ENCODE measurements at places on chromosomes 6 and 20.
A peak's percentile ranks its signal among the peaks of the same experiment; 100 is the strongest.

DNA sequence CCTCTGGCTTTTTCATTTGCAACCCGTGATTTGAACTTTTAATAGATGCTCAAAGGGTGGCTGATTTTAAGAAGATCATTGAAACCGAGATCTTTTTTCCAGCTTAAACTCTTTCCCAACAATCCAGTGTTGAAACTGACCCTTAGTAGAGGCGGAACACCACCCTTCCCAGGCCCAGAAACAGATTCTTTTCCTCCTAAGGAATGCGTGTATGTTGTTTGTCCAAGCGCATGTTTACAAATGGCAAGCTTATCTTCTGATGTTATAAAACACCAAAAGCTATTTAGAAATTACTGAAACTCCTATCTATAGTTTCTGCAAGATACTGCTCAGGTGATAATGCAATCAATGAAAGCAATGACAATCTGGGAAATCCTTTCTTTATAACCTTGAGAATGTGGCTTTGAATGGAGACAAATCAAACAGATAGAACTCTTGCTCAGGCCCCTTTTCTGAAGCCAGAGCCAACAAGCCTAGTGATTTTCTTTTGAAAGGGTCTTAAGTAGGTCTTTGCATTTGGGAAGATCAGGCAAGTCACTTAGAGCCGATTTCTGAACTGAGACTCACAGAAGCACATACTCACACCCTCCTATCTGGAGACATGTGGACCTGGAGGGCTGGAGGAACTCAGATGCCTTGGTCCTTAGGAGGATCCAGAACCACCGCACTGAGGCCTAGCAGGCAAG lies 9.1 kb downstream of the BANF2 start:
- no peak for DNase-seq

- DNase-seq: no peak
Measured at GRCh38 chr6:119310486-119311036, 39.0 kb downstream of the MAN1A1 start.

- no peak for DNase-seq
Measured at GRCh38 chr6:80535914-80536565, 429.6 kb downstream of the BCKDHB start.

GRCh38 chr6:84086545-84087429 lies 53.2 kb downstream of the MRAP2 start:
- DNase-seq: no peak

- DNase-seq: no peak
Measured at GRCh38 chr20:49009899-49010631, 36.0 kb upstream of the CSE1L start.

DNA sequence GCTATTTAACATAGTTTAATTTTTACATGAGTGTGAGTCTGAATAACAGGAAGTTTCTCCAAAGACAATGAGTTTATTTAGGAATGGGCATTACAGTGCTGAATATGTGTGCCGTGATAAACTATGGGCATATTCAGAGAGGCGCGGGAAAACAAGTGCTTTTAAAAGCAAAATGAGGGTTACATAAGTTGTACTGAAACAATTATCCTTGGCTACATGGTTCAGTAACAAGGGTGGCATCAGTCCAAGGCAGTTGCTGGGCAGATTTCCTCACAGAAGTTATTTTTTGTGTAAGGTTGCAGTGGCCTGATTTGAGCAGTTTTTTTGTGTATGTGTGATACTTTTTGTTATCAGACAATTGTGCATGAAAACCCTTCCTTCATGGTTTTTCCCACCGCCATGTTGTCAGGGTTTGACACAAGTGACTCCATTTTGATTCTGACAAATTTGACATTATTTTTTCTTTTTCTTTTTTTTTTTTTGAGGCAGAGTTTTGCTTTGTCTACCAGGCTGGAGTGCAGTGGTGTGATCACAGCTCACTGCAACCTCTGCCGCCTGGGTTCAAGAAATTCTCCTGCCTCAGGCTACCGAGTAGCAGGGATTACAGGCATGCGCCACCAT lies 22.3 kb upstream of the PXDC1 start:
- DNase-seq: no peak

DNA sequence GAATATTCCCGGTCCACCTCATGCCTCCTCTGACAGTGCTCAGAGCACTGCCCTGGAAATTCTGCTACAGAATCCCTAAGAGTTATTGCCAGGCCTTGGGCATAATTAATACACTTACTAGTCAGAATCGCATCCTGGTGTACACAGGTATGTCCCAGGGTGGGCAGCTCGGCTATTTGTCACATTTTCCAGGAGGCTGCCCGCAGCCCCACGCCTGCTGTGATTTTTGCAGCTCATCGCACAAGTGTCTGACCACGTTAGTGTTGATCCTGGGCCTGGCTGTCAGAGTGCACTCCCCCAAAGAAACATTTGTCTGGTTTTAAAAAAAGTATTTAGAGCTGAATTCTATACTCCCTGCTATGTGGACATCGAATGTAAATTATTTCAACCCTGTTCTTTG lies 105.4 kb downstream of the CD83 start:
- DNase-seq: no peak

- no peak for DNase-seq
Measured at GRCh38 chr6:39433630-39434029, 111.1 kb upstream of the KCNK16 start.

GRCh38 chr6:137233911-137234863 lies 15.0 kb upstream of the IFNGR1 start:
- no peak for DNase-seq

GRCh38 chr6:155158030-155158843 lies 105.6 kb upstream of the CLDN20 start:
- no peak for DNase-seq

DNA sequence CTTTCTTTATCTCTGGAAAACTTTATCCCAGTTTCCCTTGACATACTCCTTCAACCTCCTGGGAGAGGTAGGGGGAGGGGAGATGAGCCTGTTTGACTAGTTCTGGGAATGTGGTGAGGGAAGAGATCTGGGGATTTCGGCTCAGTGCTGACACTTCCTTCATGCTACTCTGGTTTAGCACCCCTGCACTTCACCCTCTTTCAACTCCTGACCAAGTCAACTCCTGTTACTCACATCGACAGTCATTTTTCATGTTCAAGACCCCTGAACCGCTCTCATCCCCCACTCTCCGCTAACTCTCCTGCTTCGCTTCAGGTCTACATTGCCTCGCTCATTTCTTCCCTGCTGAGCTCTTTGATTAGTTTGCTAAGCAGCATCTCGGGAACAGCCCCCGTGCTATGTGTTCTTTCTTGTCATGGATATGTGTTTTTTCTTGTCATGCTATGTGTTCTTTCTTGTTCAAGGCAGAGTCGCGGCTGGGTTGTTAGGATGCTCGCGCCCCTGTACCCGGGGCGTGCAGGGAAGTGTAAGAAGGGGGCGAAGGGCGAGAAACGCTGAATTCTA lies 16.6 kb upstream of the TRIM27 start:
- DNase-seq: no peak

DNA sequence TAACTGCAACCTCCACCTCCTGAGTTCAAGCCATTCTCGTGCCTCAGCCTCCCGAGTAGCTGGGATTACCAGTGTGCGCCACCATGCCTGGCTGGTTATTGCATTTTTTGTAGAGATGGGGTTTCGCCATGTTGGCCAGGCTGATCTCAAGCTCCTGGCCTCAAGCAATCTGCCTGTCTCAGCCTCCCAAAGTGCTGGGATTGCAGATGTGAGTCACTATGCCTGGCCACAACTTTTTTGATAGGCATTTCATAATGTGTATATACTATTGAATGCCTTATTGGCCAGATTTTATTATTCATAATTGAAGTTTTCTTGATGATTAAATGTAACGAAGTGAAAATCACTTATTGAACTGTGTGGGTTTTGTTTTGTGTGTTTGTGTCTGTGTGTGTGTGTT lies 27.9 kb downstream of the FIG4 start:
- no peak for DNase-seq

DNA sequence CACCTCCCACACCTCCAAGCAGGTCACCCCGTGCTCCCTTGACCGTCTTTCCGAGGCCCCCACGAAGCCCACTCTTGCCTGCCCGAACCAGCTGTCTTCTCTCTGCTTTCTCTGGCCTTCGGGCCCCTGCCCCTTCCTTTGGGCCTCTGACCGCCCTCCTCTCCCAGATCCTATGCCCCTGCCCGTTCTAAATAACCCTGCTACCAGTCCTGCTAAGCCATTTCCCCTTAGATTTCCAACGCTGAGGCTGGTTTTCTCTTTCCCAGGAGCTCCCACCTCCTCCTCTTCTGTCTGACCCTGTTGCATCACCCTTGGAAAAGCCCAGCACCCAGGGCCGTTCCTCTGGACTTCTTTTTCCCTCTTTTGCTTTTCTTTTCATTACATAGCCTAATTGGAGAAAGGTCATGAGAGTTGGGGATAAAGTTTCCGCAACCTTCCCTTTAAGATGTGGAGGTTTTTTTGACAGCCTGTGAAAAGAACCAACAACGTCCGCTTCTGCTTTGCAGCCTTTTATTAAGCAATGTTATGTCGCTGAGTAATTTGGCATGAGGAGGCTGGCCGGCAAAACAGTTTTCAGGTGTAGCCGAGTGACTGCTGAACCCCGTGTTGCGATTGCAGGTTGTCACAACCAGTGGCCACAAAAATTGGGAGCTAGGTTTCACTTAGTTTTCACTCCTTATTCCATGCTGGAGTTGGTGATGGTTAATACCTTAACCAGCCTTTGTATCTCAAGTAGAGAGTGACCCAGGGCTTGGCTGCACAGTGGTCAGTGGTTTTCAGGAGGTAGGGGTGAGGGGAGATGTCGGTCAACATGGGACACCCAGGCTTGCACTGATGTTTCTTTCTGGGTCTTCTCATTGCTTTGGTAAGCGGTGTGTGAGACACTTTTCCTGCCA lies 970 bp downstream of the BLTP3A start:
- peak; percentile 52 for DNase-seq

- no peak for DNase-seq
Measured at GRCh38 chr6:91167846-91168245, 581.0 kb upstream of the MAP3K7 start.

- peak; percentile 41 for DNase-seq
Measured at GRCh38 chr6:130872250-130873095, 45.3 kb downstream of the SMLR1 start.

DNA sequence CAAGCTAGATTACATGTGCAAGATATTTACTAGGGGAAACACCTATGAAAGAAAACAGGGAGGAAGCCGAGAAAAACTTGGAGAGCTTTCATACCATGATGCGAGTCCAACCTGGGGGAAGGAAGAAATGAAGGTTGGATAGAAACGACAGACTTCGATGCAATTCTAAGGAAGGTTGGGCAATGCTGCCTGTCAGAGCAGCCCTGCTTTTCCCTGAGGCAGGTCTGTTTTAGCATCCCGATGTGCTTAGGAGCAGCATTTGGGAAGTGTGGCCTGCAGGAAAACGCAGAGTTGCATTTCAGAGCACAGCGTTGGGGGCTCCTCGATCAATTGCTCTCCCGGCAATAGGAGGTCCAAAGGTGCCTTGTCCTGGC lies 91.9 kb upstream of the DTNBP1 start:
- no peak for DNase-seq

DNA sequence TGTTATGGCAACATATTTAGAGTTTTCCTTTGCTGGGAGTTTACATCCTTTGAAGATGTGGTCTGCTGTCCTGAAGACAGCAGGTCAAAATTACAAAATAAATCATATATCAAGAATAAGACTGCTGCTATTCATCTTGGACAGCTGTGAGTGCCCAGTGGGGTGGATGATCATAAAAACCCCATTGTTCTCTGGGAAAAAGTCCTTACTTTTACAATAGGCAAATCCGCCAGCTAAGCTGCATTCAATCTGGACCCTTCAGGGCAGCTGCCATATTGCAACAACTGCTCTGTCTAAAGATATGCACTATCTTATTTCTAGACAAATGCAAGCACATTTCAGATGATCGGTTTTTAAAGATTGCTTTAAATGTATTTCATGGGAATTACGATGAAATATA lies 19.4 kb downstream of the CASS4 start:
- DNase-seq: no peak

DNA sequence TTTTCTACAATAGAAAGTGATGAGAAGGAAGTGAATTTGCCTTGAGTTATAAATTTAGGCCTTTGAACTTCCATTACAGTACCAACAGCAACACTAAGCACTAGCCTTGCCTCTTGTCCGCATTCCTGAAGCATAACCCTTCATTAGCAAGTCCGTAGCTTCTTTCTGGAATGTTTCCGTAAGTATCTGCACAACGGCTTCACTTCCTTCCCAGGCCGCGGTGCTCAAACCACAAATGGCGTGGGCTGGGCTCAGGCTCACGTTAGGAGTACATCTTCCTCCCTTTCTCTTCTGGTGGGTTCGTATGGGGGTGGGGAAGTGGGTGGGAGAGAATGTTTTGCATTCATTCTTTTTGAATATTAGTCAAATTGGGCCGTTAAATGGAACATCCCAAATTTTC lies 193.8 kb upstream of the SNX9 start:
- no peak for DNase-seq

- DNase-seq: no peak
Measured at GRCh38 chr6:136487759-136488425, 62.3 kb downstream of the MAP7 start.

DNA sequence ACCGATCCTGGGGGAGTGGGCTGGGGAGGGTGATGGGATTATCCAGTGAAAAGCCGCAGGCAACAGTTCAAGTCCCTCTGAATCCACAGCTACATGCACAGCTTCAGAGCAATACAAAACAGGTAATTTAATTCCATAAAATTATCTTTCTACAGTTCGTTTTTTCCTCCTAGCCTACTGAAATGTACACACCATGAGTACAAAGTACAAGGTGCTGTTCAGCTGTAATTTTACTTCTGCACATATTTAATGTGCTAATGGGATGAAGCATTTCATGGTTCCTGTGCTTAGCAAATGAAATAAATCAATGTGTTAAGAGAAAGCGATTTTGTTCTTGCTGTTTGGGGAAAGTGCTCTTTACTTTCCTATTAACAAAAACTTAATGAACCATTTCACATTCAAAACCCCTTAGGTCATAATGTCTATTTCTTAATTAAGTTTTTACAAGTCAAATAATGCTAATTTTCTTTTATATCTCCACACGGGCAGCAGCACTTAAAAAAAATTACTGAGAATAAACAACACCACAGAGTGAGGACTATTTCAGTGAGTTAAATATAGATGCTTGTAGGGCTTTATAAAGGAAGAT lies 71.8 kb downstream of the INSM1 start:
- no peak for DNase-seq

- no peak for DNase-seq
Measured at GRCh38 chr6:95946906-95947305, 68.9 kb upstream of the FUT9 start.
